ENCODE measurements at places on chromosomes 1 and 21. TPM values are rescaled to one million over a fixed set of nuclear protein-coding genes. Genes with fewer than 3 reads are reported as not detected.

The SPRTN gene
- polyA plus RNA-seq = 13.8 TPM

DNA sequence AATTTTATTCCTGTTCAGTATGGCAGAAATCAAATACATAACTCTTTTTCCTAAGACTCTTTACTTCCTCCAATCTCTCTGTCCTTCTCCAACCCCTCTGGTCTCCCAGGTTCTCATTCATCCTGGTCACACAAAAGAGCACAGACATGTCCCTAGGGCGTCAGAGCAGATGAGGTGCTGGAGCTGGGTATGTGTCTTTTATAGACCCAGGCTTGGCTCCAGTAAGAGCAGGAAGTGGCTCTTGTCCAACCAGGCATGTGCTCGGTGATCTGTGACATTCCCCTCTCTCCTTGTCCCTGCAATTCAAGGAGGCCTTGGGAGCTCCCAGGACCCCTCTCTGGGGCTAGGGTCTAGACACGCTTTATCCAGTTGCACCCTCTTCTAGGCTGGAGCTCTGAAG, 18.0 kb upstream of the LCE2D start:
- DNase-seq = no peak

GRCh38 chr1:155473151-155473821, 89.3 kb downstream of the ASH1L start:
- no peak for DNase-seq

The SYDE2 gene
- 6.8 TPM for polyA plus RNA-seq

The TNFRSF8 gene
- 0.54 TPM for polyA plus RNA-seq

The KRTAP27-1 gene
- not detected for polyA plus RNA-seq

The KRTAP12-2 gene
- polyA plus RNA-seq = not detected

The ARHGAP29 gene
- 68.7 TPM for polyA plus RNA-seq

- no peak for DNase-seq
These were observed 21.8 kb upstream of the HSD3B1 start for GRCh38 chr1:119485201-119485600.

DNA sequence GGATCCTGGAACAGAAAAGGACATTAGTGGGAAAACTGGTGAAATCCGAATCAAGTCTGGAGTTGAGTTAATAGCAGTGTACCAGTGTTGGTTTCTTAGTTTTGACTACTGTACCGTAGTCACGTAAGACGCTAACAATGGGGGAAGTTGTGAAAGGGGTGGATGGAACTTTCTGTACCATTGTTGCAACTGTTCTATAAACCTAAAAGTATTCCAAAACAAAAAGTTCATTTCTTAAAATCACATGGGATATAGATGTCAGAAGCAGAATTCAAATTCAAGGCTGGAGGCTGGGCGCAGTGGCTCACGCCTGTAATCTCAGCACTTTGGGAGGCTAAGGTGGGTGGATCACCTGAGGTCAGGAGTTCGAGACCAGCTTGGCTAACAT, 16.9 kb downstream of the ARHGEF19 start:
- no peak for DNase-seq

The LCE1D gene
- not detected for polyA plus RNA-seq

- no peak for DNase-seq
These were observed 68.3 kb downstream of the MPZL1 start for GRCh38 chr1:167790117-167790516.

The KCNJ15 gene
- polyA plus RNA-seq = 181 TPM

DNA sequence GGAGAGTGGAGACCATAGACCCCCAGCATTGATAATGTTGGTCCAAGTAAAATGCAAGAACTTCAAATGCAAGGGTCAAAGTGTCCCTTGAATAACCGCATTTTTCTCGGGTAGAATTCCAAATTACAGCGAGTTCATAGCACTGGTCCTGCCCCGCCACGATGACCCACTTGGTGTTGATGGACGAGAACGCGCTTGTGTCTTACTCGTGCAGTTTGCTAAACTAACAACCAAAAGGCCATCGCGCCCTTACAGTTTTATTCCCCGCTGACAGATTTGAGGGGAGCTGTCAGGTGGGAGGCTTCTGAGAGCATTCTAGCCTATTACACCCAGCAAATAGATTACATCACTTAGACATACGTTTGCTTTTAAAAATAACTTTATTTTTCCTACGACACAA, 17.3 kb upstream of the TSPEAR start:
- DNase-seq = no peak

GRCh38 chr1:91729621-91730358, 156.2 kb downstream of the TGFBR3 start:
- no peak for DNase-seq

GRCh38 chr1:30526652-30527345, 196.6 kb downstream of the MATN1 start:
- DNase-seq = no peak

- no peak for DNase-seq
These were observed 511 bp upstream of the RABGAP1L start for GRCh38 chr1:174158767-174159251.

DNA sequence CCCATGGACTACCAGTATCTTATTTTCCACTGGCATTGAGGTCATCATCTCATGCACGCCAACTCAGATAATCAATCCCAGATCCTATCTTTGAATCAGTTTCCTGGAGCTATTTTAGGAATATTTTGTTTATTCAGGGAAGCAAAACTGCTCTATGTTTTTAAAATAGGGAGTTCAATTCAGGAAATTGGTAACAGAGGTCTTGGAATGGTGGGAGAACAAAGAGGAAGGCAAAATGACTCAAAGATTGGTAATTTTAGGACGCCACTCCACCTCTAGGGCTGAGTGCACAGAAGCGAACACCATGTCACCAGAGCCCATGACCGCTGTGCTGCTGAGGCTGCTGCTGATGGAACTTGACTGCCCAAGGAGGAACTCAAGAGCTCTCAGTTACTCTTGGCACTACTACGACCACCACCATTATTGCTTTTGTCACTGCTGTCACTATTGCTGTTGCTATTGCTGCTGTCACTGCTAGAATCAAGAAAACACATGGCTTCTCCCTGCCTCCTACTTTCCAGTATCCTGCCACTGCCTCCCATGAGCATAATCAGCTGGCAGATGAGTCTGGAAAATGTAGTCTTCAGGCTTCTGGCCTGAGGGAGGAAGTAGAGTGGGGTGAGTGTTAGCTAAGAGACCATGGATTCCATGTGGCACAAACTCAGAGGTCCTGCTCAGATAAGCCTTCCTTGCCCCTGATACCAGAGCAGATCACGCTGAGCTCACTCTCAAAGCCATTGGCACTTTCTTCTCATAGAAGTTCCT, 71.6 kb upstream of the CNIH3 start:
- no peak for DNase-seq

DNA sequence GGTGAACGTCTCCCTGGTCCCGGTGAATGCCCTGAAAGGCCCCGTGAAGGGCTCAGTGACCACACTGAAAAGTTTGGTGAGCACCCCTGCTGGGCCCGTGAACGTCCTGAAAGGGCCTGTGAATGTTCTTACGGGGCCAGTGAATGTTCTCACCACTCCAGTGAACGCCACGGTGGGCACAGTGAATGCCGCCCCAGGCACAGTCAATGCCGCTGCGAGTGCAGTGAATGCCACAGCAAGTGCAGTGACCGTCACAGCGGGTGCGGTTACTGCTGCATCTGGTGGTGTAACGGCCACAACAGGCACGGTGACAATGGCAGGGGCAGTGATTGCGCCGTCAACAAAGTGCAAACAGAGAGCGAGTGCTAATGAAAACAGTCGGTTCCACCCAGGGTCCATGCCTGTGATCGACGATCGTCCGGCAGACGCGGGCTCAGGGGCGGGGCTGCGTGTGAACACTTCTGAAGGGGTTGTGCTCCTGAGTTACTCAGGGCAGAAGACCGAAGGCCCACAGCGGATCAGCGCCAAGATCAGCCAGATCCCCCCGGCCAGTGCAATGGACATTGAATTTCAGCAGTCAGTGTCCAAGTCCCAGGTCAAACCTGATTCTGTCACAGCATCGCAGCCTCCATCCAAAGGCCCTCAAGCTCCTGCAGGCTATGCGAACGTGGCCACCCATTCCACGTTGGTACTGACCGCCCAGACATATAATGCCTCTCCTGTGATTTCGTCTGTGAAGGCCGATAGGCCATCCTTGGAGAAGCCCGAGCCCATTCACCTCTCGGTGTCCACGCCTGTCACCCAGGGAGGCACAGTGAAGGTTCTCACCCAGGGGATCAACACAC, 41.5 kb downstream of the ZBTB17 start:
- no peak for DNase-seq

The ZNF669 gene
- 10.9 TPM for polyA plus RNA-seq

GRCh38 chr1:27602462-27603308, 1.3 kb downstream of the AHDC1 start:
- DNase-seq = no peak

The GBP2 gene
- 3.0 TPM for polyA plus RNA-seq

DNA sequence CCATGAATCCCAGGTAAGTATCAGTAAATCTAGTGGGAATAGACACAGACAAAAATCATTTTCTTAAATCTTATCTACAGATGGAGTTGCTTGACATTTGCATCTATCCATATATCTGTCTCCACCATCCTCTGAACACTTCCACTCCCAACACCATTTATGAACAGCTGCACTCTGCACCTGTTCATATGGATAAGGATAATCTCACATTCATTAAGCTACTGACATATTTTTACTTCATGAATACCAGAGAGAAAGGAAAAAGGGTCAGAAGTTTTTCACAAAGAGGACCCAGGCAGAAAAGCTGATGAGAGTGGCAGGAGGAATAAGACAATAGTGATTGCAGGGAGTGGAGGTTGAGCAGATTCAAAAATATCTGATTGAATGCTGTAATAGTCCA, 222.6 kb downstream of the DNAH14 start:
- no peak for DNase-seq

Data from renal pelvis (tissue), 12 donors.